Body of pancreas (tissue), 4 donors: ENCODE measurements at places on chromosomes 1 and 21. TPM values are rescaled to one million over a fixed set of nuclear protein-coding genes. Genes with fewer than 3 reads are reported as not detected.

The FCRL4 gene
- not detected for total RNA-seq

The OR2L2 gene
- not detected for total RNA-seq

The SPRR1A gene
- total RNA-seq = not detected

The IFI44L gene
- total RNA-seq = 3.9 TPM

The ARHGEF16 gene
- 22.1 TPM for total RNA-seq

The CYP2J2 gene
- 2.3 TPM for total RNA-seq

DNA sequence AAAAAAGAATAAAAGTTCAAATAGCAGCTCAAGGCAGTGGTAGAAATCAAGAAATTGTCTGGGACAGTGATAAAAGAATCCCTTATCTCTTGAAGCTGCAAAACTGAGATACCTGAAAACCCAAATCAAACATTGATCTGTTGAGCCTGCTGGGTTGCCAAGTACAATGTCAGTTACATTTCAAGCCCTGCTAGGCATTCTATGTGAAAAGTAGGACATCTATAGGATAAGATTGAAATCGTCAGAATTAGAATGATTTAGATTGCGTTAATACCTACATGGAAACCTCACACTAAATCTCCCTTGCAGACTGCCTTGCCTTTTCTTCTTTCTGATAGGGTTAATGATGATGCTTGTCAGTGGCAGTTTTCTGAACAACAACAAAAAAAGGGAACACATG, 1684.4 kb upstream of the B3GALT2 start:
- no peak for DNase-seq

GRCh38 chr1:70874063-70874462, 173.6 kb downstream of the PTGER3 start:
- DNase-seq = no peak

GRCh38 chr1:156152628-156153027, 757 bp upstream of the SEMA4A start:
- no peak for DNase-seq

- DNase-seq = peak; percentile 5
Measured at GRCh38 chr1:2961661-2962060, 59.6 kb upstream of the ACTRT2 start.

GRCh38 chr21:24027396-24027795, 1579.9 kb downstream of the MRPL39 start:
- DNase-seq = no peak

DNA sequence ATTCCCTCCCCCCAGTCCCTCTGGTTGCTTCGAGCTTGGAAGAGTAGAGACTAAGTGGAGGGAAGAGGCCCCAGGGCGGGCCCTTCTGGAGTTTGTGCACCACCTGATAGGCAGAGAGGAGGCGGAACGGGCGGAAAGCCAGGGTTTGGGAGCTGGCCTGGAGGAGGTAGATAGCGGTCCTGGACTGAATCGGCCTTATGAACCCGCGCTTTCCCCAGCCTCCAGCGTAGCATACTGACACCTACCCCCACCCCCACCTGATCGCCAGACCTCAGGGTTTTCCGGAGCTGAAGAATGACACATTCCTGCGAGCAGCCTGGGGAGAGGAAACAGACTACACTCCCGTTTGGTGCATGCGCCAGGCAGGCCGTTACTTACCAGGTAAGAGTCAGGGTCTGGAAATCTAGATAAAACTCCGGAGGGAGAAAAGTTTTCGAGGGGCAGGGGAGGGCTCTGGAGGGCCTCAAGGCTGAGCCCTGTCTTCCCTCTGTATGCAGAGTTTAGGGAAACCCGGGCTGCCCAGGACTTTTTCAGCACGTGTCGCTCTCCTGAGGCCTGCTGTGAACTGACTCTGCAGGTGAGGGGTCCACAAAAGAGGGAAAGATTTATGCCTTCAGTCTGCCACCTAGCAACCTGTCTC, 705 bp downstream of the UROD start:
- peak; percentile 89 for DNase-seq

- peak; percentile 67 for DNase-seq
Measured at GRCh38 chr1:173477286-173478093, at the start of gene PRDX6. PRDX6 (plus strand) TSS chr1:173477335; CDS start chr1:173477398, 63 bp downstream.

DNA sequence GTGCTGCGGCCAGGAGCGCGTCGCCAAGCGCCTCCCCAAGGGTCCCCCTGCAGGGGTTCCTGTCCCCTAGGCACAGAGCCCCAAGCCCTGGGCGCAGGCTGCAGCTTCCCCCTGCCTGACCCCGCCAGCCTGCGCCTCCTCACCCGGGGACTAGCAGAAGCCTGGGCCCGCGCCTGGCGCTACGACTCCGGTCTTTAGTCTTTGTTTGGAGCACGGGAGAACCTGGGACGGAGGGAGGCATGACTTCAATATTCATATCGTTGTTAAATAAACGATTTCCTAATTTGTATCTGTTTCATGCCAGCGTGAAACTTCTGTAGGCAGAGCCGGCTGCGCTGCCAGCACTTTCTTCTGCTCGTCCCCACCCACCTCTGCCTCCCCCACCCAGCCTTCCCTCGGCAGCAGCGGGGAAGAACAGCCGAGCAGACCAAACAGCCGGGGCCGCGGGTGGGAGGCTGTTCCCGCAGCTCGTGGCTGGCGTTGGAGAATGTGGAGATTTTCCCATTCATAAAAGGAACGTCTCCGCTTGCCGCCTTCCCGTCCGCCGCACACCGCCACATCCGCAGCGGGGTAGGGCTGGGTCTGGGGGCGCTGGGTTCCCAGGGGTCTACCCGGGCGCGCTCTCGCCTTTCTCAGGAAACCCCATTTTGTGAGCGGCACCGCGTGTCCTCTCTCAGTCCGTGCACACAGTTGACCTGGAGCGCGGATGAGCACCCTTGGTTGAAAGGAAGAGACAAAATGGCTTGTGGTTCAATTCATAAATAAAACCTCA, 777 bp upstream of the TRIM67 start:
- no peak for DNase-seq
